ENCODE measurements at places on chromosomes 7 and 10. TPM values are rescaled to one million over a fixed set of nuclear protein-coding genes. Genes with fewer than 3 reads are reported as not detected.

The MSMB gene
- not detected for total RNA-seq

The RBAK gene
- 10.9 TPM for total RNA-seq

The CALU gene
- total RNA-seq = 393 TPM

The WEE2 gene
- total RNA-seq = not detected

GRCh38 chr7:98420966-98421612, 20.2 kb upstream of the BAIAP2L1 start:
- no peak for DNase-seq

- DNase-seq = no peak
Measured at GRCh38 chr7:38068461-38068860, 109.6 kb upstream of the STARD3NL start.

DNA sequence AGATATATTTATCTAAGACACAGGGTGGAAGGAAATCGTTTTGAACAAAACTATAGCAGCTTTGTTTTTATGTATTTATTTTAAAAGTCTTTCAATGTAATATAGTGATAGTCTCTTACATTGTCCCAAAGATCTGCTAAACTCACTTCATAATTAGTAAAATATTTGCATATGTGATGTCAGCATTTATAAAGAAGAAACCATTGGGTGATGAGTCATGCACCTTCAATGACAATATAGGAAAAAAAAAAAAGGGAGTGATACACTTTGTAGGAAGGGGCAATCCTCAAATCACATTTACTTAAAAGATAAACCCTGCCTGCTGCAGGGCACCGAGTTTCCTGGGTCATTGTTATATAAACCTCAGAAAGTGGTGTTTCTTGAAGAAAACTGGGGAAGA, 112.4 kb upstream of the SEMA3C start:
- no peak for DNase-seq

- no peak for DNase-seq
Measured at GRCh38 chr10:61804414-61804813, 97.1 kb upstream of the ARID5B start.

DNA sequence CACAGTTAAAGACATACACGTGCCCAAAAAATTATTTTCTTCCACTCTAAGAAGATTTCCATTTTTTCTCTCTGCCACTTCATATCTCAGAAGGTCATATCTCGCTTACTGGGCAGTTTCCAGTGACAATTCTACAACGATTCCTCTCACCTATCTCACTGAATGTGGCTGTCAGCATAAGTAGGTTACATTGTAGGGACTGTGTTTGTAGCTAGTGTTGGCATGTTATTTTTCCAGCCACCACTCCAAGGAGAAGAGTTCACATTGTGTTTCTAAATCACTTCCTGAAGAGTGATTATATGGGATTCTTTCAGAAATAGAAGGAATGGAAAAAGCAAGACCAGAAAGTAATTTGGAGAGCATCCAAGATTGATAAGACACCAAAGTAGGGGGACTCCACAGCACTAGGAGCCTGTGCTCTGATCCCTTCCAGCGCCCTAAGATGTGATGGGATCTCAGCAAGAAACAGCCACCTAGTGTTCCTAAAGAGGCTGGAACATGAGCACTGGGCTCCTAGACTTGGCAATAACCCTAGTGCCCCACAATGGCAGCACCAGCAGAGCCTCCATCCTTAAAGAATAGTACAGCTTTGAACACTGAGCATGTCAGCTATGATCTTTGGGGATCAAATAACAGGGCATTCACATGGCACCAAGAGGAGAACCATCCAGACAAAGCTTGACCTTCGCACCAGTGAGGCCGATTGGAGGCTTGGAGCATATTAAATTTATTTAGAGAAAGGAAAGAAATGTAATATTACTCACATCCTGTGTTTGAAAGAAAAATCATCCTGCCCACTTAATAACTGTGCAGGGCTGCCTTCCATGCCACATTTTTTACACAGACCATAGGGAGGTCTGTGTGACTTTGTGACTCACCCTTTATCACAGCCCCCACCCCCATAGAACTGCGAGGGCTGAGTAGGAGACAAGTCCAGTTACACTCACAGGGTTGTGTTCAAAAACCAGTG, 51.8 kb downstream of the CAV1 start:
- no peak for DNase-seq

GRCh38 chr7:47609803-47610452, 28.0 kb upstream of the TNS3 start:
- DNase-seq = no peak

DNA sequence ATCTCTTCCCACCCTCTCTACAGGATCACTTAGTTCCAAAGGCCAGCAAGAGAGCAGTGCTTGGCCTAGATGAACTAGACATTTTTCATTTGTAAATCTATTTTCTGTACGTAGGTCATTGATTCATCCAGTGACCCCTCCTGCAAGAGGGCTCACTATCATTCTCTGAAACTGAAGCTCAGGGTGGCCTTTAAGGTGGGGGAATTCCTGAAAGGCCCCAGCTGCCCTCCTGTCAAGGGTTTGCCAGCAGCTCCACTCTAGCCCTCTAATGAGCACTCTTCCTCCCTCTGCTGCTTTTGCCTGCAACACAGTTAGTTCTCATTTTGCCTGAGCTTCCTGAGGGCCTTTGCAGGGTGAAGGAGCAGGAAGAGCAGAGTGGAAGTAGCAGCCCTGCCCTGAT, 41.2 kb downstream of the LRRC18 start:
- DNase-seq = no peak

GRCh38 chr10:63637901-63638327, 116.7 kb downstream of the REEP3 start:
- DNase-seq = no peak

Data from posterior vena cava (tissue), 2 donors.